ENCODE measurements at places on chromosomes 12 and 14.

- DNase-seq, result no peak
These were observed 42.2 kb upstream of the SLC6A13 start for GRCh38 chr12:304805-305204.

DNA sequence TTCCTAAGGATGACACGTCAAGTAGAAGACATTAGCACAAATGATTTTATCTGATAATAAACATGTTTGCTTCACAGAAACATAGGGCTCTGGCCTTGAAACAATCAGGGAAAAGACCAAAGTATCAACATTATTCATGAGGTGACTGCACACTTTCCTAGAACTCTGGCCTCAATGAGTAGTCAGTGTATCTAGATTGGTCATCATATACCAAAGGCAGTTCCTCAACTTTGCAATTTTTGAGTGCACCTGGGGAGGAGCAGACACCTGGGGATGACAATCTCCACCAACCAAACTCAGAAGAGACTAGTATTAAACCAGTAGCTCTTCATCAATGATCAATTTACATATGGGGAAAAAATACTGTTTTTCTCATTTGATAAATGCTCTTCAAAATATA is 4.5 kb downstream of the EDDM3A start:
- DNase-seq, result no peak

DNA sequence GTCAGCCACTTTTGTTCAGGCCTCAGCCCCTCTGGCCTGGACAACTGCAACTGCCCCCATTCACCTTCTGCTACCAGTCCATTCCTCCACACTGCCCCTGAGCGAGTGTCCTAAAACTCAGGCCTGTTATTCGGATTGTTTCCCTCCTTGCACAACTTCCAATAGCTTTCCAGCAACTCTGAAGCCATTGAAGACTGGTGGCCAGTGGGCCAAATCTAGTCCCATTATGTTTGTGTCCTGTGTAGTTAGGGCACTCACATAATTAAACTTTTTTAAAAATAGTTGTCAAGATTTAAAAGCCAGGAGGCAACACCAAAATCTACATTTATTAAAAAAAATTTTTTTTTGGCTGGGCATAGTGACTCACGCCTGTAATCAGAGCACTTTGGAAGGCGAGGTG is 17.8 kb upstream of the FIGNL2 start:
- DNase-seq, result no peak

DNA sequence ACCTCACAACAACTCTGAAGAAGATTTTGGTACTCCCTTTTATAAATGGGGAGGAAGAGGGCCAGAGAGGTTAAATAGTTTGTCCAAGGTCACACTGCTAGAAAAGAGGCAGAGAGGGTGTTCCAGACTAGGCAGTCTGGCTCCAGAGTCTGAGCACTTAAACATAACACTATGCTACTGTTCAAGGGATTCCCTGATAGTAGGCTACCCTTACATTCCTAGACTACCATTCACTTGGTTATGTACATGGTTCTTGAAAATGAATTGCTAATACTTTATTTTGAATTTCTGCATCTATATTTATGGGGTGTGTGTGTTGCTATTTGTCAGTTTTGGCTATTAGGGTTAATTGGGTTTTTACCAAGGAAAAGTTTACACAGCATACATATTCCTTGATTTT is 7.2 kb downstream of the GNS start:
- no peak for DNase-seq

- DNase-seq, result no peak
These were observed 451.3 kb downstream of the SNAPC1 start for GRCh38 chr14:62213516-62213915.

DNA sequence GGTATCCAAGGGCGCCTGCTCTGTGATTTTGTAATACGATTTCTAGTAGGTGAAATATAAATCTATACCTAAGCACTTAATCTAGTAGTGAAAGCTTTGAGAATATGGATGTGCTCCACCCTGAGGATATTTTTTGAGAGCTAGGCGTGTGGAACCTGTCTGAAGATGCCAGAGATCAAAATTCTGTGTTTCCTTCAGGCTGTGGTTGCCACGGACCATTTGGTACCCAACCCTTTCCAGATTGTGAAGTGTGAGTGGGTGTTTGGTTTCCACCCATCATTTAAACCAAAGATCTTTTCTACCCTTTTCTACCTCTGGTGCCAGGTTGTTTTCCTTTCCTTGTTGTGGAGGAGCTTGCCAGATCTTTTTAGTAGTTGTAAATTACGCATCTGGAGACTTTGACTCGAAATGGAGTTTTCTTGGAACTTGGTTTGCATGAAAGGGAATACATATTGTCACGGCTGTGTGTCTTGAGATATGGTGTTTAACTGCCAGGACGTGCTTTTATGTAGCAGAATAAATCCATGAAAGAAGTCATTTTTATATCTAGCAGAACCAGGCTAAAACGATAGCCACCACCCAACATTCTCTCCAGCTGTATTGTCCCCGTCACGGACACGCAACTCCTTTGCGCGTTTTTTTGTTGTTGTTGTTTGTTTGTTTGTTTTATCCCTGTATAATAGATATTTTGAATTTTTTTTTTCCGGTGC is 2.2 kb downstream of the LRFN5 start:
- no peak for DNase-seq

- no peak for DNase-seq
These were observed 91.9 kb downstream of the TMEM30B start for GRCh38 chr14:61188978-61189808.

- DNase-seq, result peak; percentile 29
These were observed 15.5 kb downstream of the RIC8B start for GRCh38 chr12:106790020-106790419.

DNA sequence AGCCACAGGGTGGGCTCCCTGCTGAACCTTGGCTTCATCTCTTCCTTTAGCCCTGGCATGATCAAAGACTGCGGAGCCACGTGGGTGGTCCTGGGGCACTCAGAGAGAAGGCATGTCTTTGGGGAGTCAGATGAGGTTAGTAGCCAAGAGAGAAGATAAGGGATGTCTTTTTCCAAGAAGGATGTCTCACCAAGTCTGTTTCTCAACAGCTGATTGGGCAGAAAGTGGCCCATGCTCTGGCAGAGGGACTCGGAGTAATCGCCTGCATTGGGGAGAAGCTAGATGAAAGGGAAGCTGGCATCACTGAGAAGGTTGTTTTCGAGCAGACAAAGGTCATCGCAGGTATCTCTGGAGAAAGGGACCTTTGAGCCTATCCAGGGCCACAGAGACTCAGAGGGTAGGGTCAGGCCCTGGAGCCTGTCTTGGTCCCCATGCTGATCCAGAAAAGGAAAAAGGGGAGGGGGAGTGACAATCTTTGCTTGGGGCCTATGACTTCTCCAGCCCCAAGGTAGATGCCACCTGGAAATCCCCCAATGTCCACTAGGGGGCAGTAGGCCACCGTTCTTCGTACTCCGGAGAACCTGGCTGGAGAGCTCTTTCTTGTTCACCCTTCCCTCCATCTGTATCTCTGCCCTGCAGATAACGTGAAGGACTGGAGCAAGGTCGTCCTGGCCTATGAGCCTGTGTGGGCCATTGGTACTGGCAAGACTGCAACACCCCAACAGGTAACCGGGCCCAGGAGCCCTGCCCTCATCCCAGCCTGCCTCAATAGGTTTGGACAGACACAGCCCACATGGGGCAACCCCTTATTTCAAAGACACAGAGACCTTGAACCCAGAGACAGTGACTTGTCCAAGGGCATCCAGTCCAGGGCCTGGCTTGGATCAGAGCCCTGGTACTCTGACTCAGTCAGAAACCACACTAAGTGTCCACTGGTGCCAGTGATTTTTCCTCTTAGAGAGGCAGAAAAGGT is 2.0 kb downstream of the TPI1 start:
- DNase-seq, result peak; percentile 64

DNA sequence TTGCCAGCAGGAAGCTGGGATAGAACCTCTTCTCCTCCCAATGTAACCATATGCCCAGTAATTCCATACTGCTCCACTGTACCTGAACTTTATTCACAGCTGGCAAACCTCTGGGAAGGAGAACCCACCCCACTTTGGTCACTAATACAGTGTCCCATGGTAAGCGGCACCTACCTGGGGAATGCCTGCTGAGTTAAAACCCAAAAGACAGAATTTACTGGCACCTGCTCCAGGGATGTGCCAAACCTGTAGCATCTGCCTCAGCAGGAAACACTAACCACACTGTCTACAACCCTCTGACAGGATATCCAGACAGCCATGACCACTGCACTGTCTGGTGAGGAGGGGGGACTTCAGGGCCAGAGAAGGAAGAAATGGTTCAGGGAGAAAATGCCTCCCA is 26.6 kb downstream of the DDX24 start:
- no peak for DNase-seq

DNA sequence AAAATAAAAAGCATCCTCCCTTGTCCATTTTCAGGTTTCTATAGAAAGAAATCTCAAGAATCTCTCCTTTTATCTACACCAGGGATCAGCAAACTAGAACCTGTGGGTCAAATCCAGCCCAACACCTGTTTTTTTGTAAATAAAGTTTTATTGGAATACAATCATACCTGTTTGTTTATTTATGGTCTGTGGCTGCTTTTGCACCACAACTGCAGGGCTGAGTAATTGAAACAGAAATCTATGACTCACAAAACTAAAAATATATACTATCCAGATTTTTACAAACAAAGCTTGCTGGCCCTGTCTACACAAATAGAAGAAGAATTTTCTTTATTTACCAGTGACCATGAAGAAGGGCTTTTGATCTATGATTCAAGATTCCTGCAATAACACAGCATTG is 95.1 kb upstream of the COCH start:
- no peak for DNase-seq

DNA sequence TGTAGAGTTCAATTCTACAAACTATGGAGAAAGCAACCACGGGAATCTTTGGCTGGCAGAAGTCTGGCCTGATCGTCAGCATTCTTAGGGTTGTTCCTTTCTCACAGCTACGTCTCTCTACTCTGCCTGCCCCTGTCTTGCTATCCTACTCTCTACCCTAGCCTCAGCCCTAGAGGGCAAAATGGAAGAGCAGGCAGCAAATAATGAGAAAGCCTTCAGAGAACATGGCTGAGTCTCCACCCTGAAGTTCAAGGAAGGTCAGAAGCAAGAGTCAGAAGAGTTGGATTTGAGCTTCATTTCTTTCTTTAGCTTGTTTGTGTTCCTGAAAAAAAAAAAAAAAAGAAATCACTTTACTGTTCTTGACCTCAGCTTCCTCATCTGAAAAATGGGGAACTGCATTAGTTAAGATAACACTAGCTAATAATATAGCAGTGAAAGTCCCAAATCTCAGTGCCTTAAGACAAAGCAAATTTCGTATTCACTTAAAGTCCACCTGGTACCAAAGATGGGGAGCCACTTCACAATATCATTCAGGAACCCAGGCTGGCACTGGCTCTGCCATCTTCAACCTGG is 50.2 kb upstream of the CCND2 start:
- no peak for DNase-seq

- peak; percentile 78 for DNase-seq
These were observed 395.5 kb downstream of the ZFP36L1 start for GRCh38 chr14:68397371-68397811.

DNA sequence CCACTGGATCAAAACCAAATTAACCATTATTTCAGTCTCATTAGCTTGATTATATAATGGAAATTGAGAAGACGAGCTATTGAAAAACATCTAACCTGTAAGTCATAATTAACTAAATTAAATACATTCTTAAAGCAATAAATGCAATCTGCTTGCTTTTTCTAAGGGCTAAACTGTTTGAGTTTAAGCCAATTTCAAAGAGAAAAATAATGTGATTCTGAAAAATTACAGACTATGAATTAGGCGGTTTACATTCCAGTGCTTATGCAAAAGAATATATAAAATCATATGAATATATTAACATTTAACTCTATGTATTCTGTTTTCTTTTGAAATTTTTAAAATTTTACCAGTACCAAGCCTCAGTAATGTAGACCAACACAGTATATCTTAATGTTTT is 1349.4 kb downstream of the FSCB start:
- DNase-seq, result no peak

GRCh38 chr12:45720069-45720468 is 9.4 kb upstream of the ARID2 start:
- DNase-seq, result no peak

GRCh38 chr14:50027816-50028215 is 88.6 kb downstream of the VCPKMT start:
- DNase-seq, result no peak

DNA sequence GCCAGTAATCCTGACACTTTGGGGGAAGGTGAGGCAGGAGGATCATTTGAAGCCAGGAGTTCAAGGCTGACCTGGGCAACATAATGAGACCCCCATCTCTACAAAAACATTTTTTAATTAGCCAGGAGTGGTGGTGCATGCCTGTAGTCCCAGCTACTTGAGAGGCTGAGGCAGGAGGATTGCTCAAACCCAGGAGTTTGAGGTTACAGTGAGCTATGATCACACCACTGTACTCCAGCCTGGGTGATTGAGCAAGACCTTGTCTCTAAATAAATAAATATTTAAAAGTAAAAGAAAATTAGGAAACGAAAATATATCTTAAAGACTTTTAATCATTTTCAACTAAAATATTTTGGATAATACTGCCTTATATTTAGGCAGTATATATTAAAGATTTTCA is 25.9 kb downstream of the CKB start:
- no peak for DNase-seq

DNA sequence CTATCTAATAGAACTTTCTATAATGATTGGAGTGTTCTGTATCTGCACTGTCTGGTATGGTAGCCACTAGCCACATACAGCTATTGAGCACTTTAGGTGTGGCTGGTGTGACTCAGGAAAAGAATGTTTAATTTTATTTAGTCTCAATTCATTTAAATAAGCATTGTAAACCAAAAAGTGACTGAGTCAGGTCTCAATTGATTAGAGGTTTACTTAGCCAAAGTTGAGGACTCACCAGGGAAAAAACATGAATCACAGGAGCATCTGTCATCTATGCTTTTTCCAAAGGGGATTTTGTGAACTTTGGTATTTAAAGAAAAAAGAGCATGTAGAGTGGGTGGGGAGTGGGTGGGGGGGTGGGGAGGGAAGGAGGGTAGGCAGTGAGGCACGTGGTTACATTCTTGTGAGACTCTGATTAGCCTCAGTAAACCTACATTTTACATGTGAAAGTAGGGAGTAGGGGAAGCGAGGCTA is 473.1 kb downstream of the ATP23 start:
- DNase-seq, result no peak

GRCh38 chr12:28575593-28576205 is 385.4 kb downstream of the CCDC91 start:
- DNase-seq, result no peak

Measured in Kasumi-1 (cell line).